ENCODE measurements at places on chromosomes 3 and 15.

DNA sequence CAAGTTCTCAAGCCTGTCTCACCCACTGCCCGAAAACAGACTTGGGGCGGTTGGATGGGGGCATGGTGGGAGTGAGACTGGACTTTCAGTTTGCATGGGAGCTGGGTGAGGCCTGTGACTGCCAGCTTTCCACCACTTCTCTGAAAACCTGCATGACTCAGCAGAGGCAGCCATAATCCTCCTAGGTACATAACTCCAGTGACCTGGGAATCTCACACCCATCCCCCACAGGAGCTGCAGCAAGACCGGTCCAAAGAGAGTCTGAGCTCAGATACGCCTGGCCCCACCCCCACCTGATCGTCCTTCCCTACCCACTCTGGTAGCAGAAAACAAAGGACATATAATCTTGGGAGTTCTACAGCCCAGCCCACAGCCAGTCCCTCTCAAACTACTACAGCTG, 107.2 kb downstream of the NSMCE3 start:
- peaks cover 5% of the 10 kb centered on the region for H3K27me3 ChIP-seq
- no peak for DNase-seq
- no peak overlapping the region for H3K4me3 ChIP-seq
- no peaks in the 10 kb centered on the region for H3K4me1 ChIP-seq
- peaks cover 25% of the 10 kb centered on the region for H3K36me3 ChIP-seq

GRCh38 chr15:88624156-88624970, 3.2 kb downstream of the AEN start:
- H3K27me3 ChIP-seq = peaks cover 4% of the 10 kb centered on the region
- peaks cover 24% of the 10 kb centered on the region for H3K36me3 ChIP-seq
- peaks cover 57% of the 10 kb centered on the region for H3K4me1 ChIP-seq
- peak overlapping the region; percentile 84 for H3K4me3 ChIP-seq

GRCh38 chr3:73520931-73521461, 103.7 kb downstream of the PDZRN3 start:
- H3K4me3 ChIP-seq = no peak overlapping the region
- H3K36me3 ChIP-seq = peaks cover 20% of the 10 kb centered on the region
- H3K27ac ChIP-seq = no peak overlapping the region
- peaks cover 31% of the 10 kb centered on the region for H3K4me1 ChIP-seq

DNA sequence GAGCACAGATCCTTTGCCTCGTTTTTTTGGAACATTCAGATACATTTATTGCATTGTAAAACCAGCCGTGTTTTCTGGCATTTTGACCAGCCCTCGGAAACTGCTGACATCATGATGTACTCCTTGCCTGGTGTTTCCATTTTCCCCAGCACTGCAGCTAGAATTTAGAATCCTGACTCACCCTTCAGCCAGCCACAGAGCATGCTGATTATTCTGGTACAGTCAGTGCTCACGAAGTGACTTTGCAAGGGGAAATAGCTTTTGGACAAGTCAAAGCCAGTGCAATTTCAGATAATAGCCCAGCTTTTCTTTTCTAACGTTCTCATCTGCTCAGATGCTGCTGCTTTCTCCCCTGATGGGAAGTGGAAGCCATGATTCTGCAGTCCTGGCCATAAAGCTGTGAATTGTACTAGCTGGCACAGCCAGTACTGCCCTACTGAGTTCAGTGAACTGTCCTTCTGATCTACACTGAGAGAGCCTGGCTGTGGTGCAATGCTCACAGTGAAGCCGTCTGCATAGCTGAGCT, 12.1 kb upstream of the CNBP start:
- DNase-seq = no peak
- H3K4me1 ChIP-seq = no peaks in the 10 kb centered on the region
- H3K27ac ChIP-seq = peak overlapping the region; percentile 36
- H3K36me3 ChIP-seq = peaks cover 7% of the 10 kb centered on the region

DNA sequence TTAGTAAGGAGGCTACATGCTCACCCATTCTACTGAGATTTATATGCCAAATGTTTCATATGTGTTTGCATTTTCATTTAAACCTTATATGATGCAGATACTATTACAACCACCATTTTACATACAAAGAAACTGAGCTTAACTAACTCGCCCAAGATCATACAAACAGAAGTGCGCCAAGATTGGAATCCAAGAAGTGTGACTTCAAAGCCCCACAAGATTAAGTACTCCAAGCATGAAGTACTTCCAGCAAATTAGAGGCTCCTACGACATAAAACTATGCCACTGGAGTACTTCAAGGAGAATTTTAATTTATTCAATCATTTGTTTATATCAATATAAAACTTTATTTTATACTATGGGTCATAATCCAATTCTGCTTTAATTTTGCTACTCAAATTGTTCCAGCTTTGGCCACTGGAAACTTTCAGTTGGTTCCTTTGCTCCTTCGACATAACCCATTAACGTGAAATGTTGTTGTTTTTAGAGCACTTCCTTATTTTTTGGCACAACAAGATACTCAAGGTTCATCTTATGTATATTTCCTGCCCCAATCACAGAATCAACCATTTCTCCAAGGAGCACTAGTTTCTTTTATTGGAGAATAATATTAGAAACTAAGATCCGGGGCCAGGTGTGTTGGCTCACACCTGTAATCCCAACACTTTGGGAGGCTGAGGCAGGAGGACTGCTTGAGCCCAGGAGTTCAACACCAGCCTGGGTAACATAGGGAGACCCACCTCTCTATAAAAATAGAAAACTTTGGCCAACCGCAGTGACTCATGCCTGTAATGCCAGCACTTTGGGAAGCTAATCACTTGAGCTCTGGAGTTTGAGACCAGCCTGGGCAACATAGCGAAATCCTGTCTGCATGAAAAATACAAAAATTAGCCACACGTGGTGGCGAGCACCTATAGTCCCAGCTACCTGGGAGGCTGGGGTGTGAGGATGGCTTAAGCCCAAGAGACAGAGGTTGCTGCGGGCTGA, 10.4 kb downstream of the INO80 start:
- peaks cover 46% of the 10 kb centered on the region for H3K36me3 ChIP-seq
- no peak overlapping the region for H3K4me3 ChIP-seq
- no peaks in the 10 kb centered on the region for H3K4me1 ChIP-seq
- DNase-seq = no peak

DNA sequence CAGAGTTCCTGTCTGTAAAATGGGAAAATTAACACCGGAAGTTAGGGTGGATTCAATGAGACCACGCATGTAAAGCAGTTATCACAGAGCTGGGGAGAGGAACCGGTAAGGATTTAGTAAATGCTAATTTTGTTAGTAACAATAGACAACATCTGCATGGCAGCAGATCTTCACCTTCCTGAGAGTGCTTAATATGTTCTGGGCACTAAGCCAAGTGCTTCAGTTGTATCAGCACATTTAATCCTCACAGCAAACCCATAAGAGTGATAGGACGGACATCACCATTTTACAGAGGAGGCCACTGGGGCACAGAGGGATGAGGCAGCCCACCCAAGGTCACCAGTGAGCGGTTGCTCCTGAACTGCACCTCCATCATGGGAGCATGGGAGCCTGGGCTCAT, 189.4 kb downstream of the WNT5A start:
- H3K4me3 ChIP-seq = no peak overlapping the region
- peaks cover 15% of the 10 kb centered on the region for H3K4me1 ChIP-seq
- no peak overlapping the region for H3K27ac ChIP-seq
- DNase-seq = no peak

DNA sequence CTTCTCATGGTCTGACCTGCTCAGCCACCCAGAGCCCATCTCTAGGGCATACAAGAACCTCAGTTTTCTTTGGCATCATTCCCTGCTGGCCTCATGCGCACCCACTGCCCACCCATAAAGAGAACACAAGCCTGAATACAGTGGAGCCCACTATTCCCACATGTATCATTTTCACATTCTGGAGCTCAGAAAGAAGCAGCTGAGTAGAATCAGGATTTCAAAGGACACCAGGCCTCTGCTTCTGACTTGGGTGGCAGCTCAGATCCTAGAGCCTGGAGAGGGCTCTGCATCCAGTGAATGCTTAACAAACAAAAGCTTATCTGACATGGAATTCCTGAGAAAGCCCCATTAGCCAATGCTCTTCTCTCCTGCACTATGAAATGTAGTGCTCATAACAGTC, 34.7 kb downstream of the RBP2 start:
- H3K27ac ChIP-seq = no peak overlapping the region
- no peaks in the 10 kb centered on the region for H3K27me3 ChIP-seq
- H3K4me3 ChIP-seq = no peak overlapping the region
- peaks cover 15% of the 10 kb centered on the region for H3K36me3 ChIP-seq

DNA sequence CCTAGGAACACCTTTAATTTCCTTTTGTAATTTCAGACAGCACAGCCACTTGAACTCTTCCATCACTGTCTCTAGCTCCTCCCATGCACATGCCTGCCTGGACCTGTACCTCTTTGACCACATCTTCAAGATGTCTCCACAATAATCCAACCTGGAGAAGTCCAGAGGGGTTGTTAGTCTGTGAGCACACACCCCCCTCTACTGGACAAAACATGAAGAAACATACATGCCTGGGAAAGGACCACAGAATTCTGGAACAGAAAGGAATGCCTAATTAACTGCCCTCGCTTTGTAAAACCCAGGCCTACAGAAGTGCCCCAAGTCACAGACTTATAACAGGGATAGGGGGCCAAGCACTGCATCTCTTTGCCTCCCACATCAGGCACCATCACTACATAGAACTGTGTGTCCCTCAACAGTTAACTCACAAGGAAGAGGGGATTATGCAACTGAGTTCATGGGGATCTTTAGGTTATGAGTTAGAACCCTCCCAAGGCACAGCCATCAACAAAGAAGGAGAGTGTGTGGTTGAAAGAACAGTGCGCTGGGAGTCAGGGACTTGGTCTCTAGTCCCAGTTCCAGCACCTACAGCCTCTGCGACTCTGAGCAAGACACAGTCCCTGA, 61.7 kb downstream of the FMN1 start:
- peaks cover 54% of the 10 kb centered on the region for H3K4me1 ChIP-seq
- no peaks in the 10 kb centered on the region for H3K27me3 ChIP-seq
- peaks cover 4% of the 10 kb centered on the region for H3K36me3 ChIP-seq
- H3K27ac ChIP-seq = peak overlapping the region; percentile 49
- peak; percentile 46 for DNase-seq
- peak overlapping the region; percentile 52 for H3K4me3 ChIP-seq

GRCh38 chr3:139312959-139313358, 30.9 kb upstream of the MRPS22 start:
- peaks cover 25% of the 10 kb centered on the region for H3K27me3 ChIP-seq
- H3K36me3 ChIP-seq = no peaks in the 10 kb centered on the region
- no peak overlapping the region for H3K4me3 ChIP-seq

- peaks cover 73% of the 10 kb centered on the region for H3K4me1 ChIP-seq
- no peak overlapping the region for H3K4me3 ChIP-seq
- peaks cover 31% of the 10 kb centered on the region for H3K36me3 ChIP-seq
- no peak overlapping the region for H3K27ac ChIP-seq
- no peaks in the 10 kb centered on the region for H3K27me3 ChIP-seq
Observed at GRCh38 chr3:46944191-46944590, 32.4 kb downstream of the CCDC12 start.

- H3K4me3 ChIP-seq = no peak overlapping the region
- H3K4me1 ChIP-seq = peaks cover 13% of the 10 kb centered on the region
- H3K27ac ChIP-seq = peak overlapping the region; percentile 42
- H3K36me3 ChIP-seq = peaks cover 85% of the 10 kb centered on the region
Observed at GRCh38 chr3:172373912-172374311, 74.3 kb downstream of the GHSR start.
